ENCODE measurements at places on chromosomes 5 and 9.

- no peak for DNase-seq
Measured at GRCh38 chr5:174876-175465, 16.3 kb upstream of the LRRC14B start.

DNA sequence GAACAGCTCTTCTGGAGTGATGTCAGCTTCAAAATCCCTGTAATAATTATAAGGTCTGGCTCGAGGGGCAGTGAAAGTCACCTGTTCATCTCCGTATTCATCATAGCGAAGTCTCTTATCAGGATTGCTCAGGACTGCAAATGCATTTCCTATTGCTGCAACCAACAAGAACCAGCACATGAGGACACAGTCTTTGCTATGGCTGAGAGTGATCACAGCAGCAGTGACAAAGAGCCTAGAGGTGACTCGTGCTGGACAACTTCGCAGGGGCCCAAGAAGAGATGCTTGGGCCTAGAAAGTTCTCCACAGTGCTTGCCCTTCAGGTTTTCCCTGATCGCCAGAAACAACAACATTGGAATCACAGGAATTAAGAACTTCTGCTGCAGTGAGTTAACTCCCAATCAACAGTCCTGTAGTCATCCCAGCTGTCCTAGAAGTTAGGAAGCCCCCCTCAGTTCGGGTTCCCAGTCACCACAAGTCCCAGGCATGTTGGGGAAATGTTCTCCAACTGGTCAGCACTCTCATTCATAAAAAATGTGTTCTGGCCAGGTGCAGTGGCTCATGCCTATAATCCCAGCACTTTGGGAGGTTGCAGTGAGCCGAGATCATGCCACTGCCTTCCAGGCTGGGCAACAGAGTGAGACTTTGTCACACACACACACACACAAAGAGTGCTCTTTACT, 13.0 kb downstream of the DNAJC18 start:
- peak; percentile 76 for DNase-seq

DNA sequence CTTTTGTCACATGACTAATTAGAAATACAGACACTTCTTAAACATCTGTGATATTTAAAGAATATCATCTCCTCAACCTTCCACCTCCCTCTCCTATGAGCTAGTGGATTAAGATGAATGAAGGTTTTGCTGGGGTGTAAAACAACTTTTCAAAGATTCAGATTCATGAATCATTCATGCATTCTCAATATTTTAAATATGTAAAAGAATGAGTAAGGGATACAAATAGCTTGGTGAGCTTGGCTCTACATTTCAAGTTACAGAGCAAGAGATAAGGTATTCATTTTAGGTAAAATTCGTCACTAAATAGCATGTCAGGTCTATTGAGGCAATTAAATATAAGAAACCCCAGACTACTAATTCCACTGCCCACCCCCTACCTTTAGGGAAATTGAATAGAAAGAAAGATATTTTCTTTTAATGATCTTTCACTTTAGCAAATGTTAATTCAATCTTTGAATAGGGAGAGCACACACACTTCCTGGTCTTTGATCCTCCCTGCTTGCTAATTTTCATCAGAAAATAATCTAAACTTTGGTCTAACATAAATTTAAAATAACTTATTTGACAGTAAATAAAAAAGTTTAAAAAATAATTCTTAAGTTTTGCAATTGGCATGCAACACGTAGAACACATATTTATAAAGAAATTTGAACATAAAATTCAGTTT, 486.9 kb upstream of the ITGA1 start:
- no peak for DNase-seq

DNA sequence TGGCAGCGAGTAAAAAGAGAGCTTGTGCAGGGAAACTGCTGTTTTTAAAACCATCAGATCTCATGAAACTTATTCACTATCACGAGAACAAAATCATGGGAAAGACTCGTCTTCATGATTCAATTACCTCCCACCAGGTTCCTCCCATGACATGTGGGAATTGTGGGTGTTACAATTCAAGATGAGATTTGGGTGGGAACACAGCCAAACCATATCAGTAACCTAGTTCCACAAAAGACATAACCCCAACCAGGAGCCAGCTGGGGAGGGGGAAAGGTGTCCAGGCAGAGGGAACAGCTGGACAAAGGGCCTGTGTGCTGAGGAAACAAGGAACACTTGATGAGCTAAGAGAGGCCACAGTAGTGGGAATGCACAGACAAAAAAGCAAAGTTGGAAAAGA, 71.1 kb downstream of the BASP1 start:
- DNase-seq = no peak

Data from astrocyte (in vitro differentiated cells and primary cell).